ENCODE measurements at places on chromosomes 12 and 14.

DNA sequence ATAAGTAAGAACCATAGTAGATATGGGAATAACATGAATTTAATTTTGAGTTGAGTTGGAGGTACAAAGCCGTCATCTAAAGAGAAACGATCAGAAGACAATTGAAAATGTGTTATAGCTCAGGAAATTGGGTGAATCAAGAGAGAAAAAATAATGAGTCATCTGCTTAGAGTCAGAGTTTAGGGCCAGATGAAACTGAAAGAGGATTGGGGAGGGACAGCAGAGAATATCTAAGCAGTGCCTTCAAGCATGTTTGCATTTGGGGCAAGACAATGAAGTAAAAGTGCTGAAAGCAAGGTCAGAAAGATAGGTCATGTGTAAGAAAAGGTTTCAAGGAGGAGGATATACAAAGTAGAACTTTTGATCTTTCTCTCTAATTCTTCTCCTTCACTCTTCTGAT lies 49.4 kb downstream of the SLC15A5 start:
- DNase-seq, result no peak

- peak; percentile 94 for DNase-seq
These were observed 29.5 kb upstream of the RPLP0 start for GRCh38 chr12:120230326-120230973.

DNA sequence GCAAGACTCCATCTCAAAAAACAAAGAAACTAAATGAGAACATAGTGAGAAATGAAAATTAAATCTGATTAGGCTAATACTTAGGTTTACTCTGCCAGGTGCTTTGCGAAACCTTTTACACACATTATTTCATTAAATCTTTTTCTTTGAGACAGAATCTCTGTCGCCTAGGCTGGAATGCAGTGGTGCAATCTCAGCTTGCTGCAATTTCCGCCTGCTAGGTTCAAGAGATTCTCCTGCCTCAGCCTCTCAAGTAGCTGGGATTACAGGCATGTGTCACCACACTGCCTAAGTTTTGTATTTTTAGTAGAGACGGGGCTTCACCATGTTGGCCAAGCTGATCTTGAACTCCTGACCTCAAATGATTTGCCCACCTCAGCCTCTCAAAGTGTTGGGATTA lies 21.9 kb upstream of the EEA1 start:
- no peak for DNase-seq

GRCh38 chr12:52496054-52496453 lies 3.0 kb upstream of the KRT6A start:
- DNase-seq, result no peak

GRCh38 chr12:60257063-60257462 lies 661.2 kb downstream of the SLC16A7 start:
- peak; percentile 38 for DNase-seq
